ENCODE measurements at places on chromosomes 13 and 19. TPM values are rescaled to one million over a fixed set of nuclear protein-coding genes. Genes with fewer than 3 reads are reported as not detected.

The GATAD2A gene
- total RNA-seq: 134 TPM

The INAFM1 gene
- 9.4 TPM for total RNA-seq

The KLK12 gene
- not detected for total RNA-seq

The MIR17HG gene
- 9.5 TPM for total RNA-seq

The IRGC gene
- total RNA-seq: not detected

The CCNE1 gene
- total RNA-seq: 11.8 TPM

The CEACAM4 gene
- not detected for total RNA-seq

The PDX1 gene
- not detected for total RNA-seq

The CNMD gene
- total RNA-seq: not detected

The GPR183 gene
- not detected for total RNA-seq

The ACP7 gene
- 0.49 TPM for total RNA-seq

The RNF17 gene
- total RNA-seq: not detected

The MYO16 gene
- total RNA-seq: 0.07 TPM

The PARP4 gene
- 71.7 TPM for total RNA-seq

The APOC1 gene
- 11.4 TPM for total RNA-seq

GRCh38 chr13:112064222-112064621, 2.7 kb upstream of the SOX1 start:
- DNase-seq: no peak

- DNase-seq: no peak
Measured at GRCh38 chr13:102402290-102402689, 442 bp upstream of the FGF14 start.

GRCh38 chr13:25803641-25804040, 248.2 kb downstream of the SHISA2 start:
- DNase-seq: no peak

GRCh38 chr13:44425815-44426078, 52.1 kb downstream of the SERP2 start:
- DNase-seq: no peak

DNA sequence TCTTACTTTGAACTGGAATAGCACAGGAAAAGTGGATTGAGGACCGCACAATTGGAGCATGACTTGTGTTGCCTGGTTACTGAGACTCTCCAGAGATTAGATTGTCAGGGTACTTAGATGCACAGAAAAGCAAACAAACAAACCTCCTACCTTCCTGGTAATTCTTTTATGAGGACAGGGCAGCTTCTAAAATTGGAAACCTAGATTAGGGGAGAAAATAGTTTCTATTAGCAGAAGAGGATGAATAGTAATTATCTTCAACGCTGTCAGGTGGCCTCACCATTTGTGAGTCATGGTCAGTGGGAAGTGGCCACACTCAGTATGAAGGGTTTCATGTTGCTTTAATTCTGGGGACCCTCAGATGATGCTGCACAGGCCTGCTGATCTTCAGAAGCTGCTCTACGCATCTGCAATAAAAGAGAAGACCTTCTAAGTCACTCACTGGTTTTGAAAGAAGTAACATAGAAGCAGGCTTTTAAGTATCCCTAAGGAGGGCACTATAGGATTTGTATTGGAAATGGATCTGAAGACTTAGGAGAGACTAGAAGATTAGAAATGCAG, 106.8 kb downstream of the LACC1 start:
- no peak for DNase-seq

DNA sequence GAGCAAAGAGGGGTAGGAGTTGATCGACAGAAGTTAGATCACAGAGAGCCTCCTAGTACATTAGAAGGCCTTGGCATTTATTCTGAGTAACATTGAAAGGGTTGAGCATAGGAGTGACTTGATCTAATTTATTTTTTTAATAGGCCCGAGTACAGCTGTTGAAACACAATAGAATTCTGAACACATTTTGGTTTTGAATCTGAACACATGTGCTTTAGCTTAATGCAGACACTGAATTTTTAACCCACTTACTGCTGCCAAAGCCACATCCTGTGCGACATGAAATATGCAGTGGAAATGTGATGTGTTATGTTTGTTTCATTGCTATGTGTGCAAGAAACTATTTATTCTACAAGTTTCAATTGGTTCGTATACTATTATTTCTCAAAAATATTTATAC, 1505.9 kb downstream of the PCDH9 start:
- no peak for DNase-seq

GRCh38 chr13:25867038-25867437, 184.8 kb downstream of the SHISA2 start:
- DNase-seq: no peak

DNA sequence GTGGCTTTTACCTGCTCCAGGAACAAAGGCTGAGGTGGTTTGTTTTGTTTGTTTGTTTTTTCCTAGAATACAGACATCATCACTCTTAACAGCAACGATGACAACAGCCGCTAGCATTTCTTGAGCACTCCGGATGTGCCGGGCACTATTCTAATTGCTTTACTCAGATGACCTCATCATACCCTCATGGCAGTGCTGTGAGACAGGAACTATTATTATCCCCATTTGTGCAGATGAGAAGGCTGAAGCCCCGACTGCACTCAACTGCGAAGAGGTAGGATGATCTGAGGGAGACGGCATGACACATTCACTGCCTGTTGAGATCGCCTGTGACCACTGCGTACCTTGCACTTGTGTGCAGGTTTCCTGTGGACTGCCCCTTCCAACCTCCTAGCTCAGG, 66.5 kb downstream of the CCDC70 start:
- DNase-seq: no peak

DNA sequence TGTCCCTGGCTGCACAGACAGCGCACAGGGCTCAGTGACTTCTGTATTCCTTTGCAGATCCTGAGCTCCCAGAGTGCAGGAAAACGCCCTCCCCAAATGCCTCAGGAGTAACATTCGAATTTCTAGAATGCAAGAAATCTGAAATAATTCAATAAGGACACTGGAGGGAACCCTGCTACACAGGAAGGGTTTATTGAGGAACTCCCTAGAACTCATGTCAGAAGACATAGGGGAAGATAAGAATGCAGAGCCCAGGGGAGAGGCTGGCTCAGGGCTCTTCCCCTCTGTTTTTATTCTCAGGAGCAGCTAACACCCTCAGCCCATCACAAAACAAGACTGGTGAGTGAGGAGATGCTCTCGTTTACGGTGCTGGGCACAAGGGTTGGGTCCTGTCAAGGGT, 6.8 kb downstream of the LILRA1 start:
- no peak for DNase-seq

DNA sequence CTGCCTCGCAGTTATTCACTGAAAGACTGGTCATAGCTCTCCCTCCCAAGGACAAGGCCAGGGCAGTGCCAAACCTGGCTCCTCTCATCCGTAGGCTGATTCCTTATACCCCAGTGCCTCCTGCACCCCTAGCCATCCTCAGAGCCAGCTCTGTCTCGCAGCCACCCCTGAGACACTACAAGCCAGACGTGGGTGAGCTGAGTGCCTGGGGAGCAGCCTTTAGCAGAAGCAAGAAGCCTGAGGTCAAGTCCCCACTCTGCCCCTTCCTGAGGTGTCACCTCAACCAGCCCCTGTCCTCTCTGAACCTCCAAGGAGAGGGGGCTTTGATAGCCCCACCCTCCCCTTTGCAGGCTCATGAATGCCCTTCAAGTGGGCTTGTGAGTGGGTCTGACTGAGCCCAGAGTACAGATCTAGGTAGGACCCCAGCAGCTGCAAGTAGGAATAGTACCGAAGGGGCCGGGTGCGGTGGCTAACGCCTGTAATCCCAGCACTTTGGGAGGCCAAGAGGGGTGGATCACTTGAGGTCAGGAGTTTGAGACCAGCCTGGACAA, 14.8 kb upstream of the AKAP8L start:
- no peak for DNase-seq

DNA sequence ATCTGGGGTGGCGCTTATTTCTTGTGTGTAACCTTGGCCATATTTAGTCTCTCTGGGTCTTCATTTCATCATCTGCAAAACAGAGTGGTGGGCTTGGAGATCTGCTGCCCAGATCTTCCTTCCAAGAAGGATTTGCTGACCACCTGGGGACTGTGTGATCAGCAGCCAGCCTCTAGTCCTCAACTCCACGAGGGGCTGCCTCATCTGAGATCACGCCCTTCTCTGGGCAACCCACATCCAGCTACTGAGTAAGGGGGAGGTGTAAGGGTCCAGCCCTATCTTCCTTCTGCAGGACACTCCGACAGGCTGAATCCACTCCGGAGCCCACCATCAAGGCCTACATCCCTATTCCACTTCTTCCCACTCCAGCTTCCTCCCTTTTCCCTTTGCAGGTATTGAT, 57.9 kb downstream of the CHST8 start:
- DNase-seq: no peak

- DNase-seq: peak; percentile 23
Measured at GRCh38 chr19:7391218-7391670, 42.5 kb downstream of the ARHGEF18 start.

DNA sequence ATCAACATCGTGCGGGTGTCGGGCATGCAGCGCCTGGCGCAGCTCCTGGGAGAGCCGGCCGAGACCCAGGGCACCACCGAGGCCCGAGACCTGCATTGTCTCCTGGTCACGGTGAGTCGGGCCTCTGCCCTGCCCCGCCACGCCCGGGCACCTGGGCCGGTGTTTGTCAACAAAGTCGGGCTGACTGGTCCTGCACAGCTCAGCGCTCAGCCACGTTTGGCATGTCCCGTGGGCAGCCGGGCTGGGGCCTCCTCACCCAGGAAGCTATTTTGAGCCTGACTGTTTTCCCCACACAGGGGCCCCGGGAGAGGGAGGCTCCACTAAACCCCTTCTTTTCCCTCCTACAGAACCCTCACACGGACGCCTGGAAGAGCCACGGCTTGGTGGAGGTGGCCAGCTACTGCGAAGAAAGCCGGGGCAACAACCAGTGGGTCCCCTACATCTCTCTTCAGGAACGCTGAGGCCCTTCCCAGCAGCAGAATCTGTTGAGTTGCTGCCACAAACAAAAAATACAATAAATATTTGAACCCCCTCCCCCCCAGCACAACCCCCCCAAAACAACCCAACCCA, 1.3 kb downstream of the GADD45B start:
- no peak for DNase-seq

- no peak for DNase-seq
Measured at GRCh38 chr13:73647417-73647816, 486.8 kb downstream of the KLF12 start.

DNA sequence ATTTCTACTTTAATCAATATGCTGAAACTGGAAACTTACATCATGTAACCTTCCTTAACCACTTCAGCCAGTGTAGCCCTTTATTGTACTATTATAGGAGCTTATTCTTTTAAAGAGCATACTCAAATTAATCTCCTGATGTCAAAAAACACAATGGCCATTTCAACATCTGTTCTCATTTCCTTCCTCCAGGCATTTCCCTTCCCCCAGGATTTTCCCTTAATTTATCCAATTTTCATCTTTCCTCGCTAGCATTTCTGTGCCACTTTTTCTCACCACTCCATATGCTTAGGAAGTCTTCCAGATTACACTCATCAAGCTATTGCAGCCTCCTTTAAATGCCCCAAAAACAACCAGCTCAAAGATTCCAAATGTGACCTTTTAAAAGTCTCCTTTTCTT, 265.0 kb downstream of the PCDH9 start:
- peak; percentile 75 for DNase-seq

DNA sequence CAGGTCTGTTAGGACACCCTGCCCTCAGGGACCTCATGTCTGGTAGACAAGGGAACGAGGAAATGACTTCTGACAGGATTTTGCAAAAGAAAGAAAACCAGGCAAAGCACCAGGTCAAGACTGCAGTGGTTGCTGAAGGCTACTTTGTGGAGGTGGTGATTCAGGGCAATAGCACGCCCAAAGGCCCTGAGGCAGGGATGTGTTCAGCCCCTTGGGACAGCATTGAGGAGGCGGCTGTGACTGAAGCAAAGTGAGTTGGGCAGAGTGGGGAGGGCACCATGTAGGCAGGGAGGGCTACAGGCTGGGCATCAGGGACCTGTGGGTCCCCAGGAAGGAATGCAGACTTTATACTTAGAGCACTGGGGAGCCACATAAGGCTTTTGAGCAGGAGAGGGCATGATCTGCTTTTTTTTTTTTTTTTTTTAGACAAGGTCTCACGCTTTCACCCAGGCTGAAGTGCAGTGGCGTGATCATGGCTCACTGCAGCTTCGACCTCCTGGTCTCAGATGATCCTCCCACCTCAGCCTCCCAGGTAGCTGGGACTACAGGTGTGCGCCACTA, 10.8 kb upstream of the HOMER3 start:
- DNase-seq: peak; percentile 17

DNA sequence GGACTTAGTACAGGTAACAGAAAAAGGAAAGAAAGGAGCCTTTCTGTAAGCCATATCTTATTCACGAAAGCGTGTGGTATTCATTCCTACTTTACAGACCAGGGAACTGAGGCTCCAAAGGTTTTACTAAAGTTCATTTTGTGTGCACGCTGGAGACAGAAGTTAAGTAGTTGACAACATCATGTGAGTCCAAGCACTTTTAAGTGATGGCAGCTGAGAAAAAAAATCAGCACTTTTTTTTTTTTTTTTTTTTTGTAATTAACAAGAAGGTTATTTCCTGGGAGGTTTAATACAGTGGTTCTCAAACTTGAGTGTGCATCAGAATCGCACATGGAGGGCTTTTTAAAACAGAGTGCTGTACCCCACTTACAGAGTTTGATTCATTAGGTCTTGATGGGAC, 2.0 kb downstream of the DNAJC3 start:
- DNase-seq: peak; percentile 9

GRCh38 chr19:58538257-58539168, 5.4 kb upstream of the TRIM28 start:
- DNase-seq: peak; percentile 83

DNA sequence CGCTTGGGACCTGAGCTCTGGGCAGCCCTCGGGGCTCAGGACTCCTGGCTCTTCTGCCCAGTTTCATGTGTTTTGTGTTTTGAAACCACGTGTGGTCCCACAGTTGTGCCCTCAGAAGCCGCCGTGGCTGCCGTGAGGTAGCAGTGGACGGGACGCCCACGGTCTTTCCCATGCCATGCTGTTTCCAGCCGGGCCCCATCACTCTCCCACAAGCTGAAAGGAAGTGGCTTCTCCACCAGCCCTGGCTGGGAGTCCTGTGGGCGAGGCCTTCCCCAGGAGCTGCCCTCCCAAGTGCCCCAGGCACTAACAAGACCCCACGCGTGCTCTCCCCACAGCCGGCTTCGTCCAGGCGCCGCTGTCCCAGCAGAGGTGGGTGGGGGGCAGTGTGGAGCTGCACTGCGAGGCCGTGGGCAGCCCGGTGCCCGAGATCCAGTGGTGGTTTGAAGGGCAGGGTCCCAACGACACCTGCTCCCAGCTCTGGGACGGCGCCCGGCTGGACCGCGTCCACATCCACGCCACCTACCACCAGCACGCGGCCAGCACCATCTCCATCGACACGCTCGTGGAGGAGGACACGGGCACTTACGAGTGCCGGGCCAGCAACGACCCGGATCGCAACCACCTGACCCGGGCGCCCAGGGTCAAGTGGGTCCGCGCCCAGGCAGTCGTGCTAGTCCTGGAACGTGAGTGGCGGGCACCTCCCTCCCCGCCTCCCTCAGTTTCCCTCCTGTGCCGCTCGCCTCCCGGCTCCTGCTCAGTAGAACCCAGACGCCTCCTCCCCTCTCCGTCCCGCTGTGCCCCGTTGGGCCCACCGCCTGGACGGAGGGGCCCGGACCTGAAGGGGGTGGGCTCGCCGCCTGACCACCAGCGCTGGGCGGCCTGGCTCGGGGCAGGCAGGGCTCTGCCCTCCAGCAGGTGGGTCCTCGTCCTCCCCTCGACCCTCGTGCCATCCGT, 5.3 kb downstream of the BSG start:
- no peak for DNase-seq

GRCh38 chr19:30324982-30325381, 47.2 kb upstream of the ZNF536 start:
- DNase-seq: no peak

Measured in endothelial cell of umbilical vein (primary cell).